Stimulated activated CD4-positive, alpha-beta T cell treated with anti-CD3 and anti-CD28 coated beads, TNF-alpha, amount 100 ng/mL, for 1 hour (primary cell): ENCODE measurements at places on chromosomes 6 and 20.

DNA sequence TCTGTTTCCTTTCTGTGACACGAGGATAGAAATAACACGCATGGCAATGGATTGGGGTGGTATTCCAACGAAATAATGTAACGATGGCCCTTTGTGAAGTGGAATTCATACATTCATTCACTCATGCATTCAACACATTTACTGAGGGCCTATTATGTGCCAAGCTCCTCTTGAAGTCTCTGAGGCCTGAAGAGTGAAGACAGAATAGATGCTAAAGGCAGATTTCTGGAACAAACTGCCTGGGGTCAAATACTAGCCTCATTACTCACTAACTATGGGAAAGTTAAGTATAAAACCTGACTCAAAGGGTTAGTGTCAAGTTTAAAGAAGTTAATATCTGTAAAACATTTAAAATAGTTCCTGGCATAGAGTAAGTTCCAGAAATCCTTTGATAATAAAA is 279.6 kb upstream of the SULF2 start:
- DNase-seq, result no peak

- DNase-seq, result no peak
These were observed 8.9 kb downstream of the RWDD1 start for GRCh38 chr6:116580198-116580597.

GRCh38 chr6:150751296-150751695 is 114.2 kb upstream of the MTHFD1L start:
- DNase-seq, result no peak

DNA sequence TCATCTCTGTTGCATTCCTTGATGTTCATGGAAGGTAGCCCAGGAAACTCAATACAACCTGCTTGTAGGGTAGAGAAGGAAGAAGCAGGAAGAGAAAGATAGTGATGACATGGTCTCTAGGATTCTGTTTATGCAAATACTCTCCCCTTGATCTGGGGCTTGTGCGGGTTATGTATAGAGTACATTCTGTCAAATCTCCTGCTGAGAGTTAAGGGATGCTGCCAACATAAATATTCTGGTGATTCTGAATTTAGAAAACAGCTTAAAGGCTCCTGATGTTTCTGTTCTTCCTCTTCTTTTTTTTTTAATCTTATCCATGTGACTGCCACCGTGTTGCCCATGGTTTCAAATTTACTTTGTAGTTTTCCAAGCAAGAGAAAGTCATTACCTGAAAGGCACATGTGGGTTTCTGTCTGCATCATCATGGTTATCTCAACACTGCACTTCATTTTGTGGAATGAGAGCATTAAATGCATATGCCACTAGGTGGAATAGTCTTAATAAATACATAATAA is 150.6 kb downstream of the RPS12 start:
- no peak for DNase-seq

- DNase-seq, result no peak
These were observed 292.7 kb downstream of the ESR1 start for GRCh38 chr6:152100183-152100618.

GRCh38 chr20:15702161-15702560 is 871.1 kb downstream of the KIF16B start:
- no peak for DNase-seq

GRCh38 chr6:168280899-168281245 is 38.7 kb downstream of the DACT2 start:
- DNase-seq, result no peak
